ENCODE measurements at places on chromosomes 2 and 18.

DNA sequence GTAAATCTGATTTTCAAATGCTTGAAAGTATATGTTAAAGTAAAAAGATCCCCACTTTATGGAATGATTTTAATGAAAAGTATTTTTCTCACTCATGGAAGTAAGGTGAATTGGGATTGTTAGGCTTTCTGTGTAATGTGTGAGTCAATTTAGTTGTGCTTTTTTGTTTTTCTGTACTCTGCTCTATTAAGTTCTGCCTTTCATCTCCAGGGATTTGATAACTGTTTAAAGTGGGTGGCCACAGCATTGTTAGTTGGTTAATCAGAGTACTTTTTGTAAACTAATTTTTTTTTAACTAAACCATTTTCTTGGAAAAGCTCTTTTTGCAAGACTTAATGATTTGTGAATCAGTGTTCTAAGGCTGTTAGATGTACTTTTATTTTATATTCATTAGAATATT lies 76.8 kb downstream of the ABI2 start:
- DNase-seq, result peak; percentile 40

DNA sequence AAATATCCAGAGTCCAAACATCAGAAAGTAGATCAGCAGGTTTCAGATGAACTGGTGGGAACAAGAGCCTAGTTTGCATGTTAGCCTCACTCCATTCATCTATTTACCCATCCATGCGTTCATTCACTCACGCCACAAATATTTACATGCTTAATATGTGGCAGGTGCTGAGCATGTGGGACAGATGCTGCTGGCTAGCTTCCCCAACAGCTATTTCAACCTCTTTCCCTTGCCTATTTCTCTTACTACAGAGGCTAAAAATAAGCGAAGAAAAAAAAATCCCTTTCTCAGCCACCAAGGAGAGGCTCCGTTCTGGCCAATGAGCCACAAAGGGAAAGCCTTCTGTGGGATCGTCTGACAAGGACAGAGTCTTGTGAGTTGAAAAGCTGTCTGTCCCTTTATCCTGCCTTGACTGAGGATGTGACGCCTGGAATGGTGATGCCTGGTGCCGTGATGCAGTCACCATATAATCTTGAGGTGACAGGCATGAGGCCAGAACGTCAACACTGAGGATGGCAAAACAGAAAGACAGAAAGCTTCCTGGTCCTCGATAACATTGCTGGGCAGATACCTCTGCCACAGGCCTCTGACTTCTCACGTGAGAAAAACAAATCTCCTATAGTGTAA lies 78.2 kb downstream of the KCTD1 start:
- DNase-seq, result no peak

DNA sequence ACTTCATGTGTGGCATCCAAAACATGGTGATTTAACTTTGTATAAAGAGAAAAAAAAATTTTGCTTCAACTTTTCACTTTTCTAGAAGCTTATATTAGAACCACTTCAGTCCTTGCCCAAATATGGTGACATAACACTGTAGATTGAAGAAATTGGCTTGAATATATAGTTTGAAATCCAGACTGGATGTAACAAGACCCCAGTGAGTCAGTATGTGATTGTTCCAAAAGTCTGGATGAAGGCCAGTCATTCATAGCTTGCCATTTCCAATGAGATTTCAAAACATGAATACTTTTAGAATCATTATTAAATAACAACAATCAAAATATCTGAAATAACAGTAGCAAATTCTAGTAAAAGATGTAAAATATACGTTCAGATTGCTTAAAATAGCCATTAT lies 104.8 kb upstream of the FN1 start:
- peak; percentile 84 for DNase-seq

DNA sequence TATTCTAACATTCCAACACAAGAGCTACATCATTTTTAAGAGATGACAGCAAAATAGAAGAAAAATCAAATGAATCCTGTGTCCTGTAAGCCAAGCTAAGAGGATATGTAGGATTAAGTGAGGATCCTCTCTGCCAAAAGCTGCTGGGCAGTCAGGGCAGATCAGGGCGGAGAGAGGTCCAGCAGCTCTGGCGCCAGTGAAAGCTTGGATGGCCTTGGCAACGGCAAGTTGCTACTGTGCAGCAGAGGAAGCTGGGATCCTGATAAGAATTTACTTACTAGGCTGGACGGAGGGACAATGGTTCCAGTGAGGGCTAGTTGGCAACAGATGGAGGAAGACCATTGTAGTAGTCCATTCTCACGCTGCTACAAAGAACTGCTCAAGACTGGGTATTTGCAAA lies 391.5 kb downstream of the XIRP2 start:
- no peak for DNase-seq

DNA sequence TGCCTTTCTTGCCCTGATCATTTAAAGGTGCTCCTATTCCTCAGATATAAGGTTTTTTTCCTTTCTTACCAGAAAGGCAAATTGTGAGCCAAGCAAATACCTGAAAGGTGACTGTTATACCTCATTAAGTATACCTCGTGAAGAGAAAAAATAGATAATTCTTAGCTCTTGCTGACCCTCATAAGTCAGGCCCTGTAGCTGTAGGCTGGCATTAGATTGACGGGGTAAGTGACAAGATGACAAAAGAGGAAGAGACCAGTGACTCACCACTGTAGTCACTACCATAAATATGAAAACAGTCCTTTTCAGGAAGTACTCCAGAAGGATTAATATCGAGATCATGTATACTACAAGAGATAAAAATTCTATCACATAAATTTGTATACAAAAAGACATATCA lies 104.6 kb downstream of the PTPN4 start:
- no peak for DNase-seq

- DNase-seq, result no peak
Observed at GRCh38 chr2:70553334-70553583, 367 bp downstream of the TGFA start.

DNA sequence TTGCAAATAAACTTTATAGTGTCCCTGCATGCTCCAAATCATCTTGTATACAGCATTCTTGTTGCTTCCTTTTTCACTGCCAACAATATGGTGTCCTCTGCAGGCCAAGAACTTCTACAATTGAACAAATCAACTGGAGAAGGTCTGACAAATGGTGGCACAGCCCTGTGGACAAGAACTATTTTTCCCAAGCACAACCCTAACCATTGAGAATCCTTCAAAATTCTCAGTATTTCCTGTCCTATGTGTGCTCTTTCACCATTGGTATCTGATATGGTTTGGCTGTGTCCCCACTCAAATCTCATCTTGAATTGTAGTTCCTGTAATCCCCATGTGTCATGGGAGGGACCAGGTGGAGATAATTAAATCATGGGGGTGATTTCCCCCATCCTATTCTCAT lies 865.1 kb upstream of the ACVR2A start:
- no peak for DNase-seq

GRCh38 chr2:27720004-27720551 lies 51.4 kb upstream of the MRPL33 start:
- peak; percentile 85 for DNase-seq

DNA sequence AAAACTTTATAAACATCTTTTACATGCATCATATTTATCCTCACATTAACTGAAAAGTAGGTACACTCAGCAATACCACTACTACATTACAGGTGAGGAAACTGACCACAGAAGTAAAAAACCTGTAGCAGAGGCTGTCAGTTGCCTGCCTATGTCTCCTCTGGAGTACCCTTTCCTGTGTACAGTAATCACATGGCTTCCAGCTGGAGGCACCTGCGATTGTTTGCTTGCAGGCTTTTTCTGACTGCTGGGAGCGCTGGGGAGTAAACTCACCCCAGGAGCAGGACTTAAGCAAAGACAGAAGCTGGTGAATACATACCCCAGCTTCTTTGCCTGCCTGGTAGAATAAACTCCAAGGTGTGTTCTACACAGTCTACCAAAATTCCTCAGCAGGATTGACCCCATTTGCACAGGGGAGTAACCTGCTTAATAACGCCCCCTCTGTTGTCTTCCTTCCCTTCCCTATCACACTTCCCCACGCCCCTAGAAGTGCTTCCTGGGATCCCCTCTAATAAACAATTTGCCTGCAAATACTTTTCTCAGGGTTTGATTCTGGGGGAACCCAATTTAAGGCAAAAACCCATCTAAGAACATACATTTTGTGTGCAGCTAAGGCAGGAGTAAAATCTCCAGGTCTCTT lies 138.9 kb downstream of the PTH2R start:
- DNase-seq, result no peak

DNA sequence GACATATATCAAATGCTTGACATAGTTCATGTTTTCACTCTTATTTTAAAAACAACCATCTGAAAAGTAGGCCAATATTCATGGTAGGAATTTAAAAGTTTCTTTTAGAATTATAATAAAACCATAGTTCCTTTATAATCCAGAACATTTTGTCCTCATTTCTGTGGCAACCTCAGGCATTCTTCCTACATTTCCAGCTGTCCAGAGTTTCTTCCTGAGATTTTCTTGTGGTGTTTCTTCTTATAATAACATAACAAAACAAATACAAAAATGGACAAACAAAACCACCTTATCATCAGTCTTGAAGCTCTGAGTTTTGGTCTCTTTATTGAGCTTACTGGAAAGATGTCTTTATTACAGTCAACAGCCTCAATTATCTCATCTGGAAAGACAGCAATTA lies 2028.6 kb upstream of the CELF4 start:
- no peak for DNase-seq

DNA sequence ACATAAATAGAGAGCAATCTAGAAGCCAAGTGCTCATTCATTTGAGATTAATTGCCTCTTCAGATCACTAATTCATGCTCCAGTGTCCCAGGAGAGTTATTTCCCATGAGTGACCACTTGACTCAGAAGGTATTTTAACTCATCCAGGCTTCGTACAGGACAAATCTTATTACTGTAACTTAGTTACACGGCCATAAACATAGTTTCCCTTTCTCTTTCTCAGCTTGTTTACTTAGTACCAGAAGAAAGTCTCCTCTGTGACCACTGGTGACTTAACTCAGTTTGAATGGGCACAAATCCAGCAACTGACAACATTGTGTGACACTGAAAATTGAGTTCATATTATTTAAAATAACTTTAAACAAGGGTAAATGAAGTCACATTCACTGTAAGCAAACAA lies 25.3 kb downstream of the MMADHC start:
- peak; percentile 37 for DNase-seq

- no peak for DNase-seq
Observed at GRCh38 chr18:22448238-22448637, 30.5 kb upstream of the CTAGE1 start.

DNA sequence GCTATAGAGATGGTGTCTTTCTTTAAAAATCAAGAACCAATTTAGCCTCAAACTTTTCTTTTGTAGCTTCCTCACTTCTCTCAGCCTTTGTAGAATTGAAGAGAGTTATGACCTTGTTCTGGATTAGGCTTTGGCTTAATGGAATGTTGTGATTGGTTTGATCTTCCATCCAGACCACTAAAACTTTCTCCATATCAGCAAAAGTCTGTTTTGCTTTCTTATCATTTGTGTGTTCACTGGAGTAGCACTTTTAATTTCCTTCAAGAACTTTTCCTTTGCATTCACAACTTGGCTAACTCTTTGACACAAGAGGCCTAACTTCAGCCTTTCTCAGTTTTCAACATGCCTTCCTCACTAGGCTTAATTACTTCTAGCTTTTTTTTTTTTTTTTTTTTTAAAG lies 193.1 kb downstream of the ACOXL start:
- no peak for DNase-seq

DNA sequence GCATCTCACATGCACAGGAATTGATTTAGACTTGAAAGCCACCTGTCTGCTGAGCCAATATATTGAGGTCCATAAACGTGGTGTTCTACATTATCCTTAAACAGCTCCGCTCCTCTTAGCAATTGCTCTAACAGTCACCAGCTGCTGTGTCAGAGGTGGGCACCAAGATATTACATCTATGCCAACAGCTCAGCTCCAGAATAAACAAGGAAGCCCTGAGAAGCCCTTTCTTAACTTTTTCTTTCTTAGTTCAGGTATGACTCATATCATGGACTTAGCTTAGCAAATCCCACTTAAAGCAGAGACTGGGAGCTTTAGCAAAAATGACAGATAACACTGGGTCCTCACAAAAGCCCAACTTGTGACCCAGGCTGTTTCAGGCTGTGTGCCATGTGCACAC lies 436.6 kb downstream of the IRS1 start:
- no peak for DNase-seq

DNA sequence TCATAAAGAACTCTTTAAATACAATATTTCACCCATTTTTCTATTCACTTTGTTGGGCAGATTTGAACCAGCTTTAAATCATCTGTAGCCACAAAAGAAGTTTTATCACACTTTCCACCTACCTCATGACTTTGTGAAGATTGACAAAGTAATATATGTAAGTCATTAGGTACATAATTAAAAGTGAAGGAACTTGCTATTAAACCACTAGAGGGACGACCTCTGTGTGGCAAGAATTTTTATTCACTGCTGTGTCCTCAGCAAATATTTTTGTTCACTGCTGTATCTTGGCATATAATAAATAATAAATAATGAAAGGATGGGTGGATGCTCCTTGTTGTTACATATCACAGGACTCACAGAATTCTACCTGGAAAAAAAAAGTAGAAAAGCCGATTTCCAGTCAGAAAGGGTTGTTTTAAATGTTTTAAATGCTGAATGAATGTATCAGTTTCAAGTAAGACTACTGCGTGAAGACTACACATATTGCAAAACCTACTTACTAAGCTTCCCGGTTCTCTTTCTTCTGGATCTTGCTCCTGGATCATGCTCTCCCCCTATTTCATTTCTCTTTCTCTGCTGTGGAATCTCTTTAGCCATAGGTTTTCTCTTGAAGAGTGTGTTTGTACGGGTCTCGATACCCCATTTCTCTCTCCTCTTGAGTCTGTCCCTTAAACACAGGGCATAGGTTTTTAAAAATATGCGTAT lies 44.8 kb downstream of the KCMF1 start:
- no peak for DNase-seq

DNA sequence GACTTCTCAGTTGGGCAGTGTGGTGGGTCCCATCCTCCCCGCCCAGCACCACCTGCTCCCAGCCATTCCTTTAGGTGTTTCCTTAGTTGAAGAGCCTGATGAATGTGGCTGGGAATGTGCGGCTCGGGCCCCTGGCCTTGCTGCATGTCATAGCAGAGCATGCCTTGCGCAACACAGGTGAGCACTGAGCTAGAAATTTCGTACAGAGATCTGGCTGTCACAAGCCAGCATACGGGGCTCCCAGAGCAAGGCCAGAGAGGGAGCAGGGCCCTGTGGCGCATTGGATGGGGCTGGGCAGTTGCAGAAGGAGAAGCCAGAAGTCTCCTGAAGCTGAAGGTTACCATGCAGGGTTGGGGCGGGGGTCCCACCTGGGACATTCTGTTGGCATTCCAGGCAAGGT lies 129.7 kb downstream of the WDSUB1 start:
- DNase-seq, result no peak
